ENCODE measurements at places on chromosomes 11 and 22.

GRCh38 chr11:33835143-33835878 lies 56.6 kb downstream of the LMO2 start:
- DNase-seq: no peak

DNA sequence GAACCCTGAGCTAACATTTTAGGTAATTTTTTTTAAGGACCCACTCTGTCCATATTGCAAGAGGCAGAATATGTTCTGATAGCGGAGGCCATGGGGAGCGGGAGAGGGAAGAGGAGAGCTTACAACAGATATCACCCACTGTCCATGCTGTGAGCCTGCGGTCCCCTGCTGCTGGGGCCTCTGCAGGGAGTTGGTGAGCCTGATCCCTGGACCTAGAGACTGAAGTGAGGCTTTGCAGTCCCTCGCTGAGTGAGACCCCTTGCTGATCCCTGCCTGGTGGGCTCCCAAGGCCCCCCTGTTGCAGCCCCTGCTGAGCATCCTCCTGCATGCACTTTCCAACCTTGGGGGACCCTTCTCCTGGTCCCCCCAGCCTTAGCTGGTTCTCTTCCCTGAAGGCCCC lies 12.5 kb downstream of the MIF start:
- DNase-seq: no peak

GRCh38 chr11:119030029-119030328 lies 698 bp downstream of the SLC37A4 start:
- DNase-seq: no peak

DNA sequence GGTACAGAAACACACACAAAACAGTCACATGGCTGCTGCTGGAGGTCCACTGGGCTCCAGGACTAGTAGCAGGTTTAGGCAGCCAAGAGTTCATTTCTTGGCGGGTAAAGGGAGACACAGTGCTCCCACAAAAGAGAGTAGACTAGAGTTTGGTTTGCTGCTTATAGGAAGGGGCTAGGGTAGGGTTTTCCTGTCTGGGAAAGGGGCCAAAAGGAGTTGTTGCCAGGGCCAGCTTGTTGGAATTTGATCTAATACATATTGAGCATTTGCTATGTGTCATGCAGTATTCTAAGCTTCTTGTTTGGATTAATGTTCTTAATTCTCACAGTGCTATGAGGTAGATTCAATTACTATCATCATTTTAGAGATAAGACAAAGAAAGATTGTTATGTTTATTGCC lies 195.1 kb upstream of the PLET1 start:
- no peak for DNase-seq

DNA sequence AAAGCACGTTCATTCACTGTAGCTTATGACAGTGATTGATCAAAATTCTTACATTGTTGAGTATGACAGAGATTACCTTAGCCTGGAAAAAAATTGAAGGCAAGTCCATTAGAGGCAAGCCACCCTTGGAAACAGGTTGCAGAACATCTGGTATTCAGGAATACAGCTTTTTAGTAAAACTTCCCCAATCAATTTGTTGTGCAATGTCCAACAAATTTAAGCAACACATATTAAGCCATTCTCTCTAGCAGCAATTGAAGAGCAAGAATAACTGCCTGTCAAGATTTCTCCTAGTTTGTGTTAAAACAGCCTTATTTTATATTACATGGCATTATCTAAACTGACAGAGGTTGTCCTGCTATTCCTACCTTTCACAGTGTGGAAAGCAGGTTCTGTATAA lies 37.0 kb downstream of the BCL2L13 start:
- DNase-seq: no peak

DNA sequence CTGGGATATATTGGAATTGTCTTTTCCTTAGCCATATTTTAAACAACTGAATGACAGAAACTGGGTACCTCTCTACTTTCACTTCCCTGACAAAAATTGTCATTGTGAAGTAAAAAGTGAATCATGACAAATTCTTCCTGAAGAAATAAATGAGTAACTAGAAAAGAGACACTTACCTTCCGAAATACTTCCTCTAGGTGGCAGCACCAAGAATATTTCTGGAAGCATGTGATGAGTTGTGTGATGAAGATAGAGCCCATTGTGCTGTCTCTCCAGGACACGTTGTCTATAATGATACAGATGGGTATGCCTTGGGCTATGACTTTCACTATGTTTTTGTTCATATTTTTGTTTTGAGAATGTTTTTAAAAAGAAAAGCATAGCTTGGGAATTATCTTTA lies 21.5 kb downstream of the CASP4 start:
- DNase-seq: no peak
